ENCODE measurements at places on chromosomes 1 and 21.

- DNase-seq = no peak
Measured at GRCh38 chr1:165928075-165928731, 100.8 kb downstream of the UCK2 start.

- no peak for DNase-seq
Measured at GRCh38 chr21:46029186-46029924, 47.8 kb downstream of the COL6A1 start.

DNA sequence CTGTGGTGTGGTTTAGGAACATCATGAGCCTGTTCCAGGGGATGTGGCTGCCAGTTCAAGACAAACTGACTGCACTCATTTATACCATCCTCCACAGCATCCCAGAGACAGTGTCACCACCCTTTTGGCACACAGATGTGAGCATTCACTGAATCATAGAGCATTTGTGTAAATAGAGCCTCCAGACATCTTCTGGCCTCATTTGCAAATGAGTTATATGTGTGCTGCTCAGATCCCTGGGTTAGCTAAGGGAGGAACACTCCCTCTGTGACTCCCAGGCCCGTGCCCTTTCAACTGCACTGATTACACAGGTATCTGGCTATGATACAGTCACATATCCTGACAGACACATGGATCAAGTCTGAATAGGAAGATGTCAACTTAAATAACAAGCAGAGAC lies 351.5 kb upstream of the PLD5 start:
- DNase-seq = no peak

GRCh38 chr21:37139902-37140301 lies 66.8 kb downstream of the TTC3 start:
- no peak for DNase-seq

DNA sequence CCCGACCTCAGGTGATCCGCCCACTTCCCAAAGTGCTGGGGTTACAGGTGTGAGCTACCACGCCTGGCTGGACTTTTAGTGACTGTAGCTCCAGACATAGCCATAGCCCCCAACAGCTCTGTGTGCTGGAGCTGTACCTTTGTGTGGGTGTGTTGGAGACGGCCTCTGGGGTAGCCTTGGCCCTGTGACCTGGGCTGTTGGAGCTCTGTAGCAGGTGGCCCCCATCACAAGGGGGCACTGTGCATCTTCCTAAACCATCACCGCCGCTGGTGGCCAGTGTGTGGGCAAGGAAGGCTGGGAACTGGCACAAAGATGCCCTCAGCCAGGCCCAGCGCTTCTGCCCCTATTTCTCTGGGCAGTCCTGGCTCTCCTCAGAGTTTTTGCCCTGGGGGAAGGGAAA lies 38.4 kb upstream of the FOXO6 start:
- peak; percentile 46 for DNase-seq

Data from natural killer cell (primary cell).